ENCODE measurements at places on chromosomes 2 and 18.

- DNase-seq, result no peak
These were observed 121.2 kb downstream of the SATB2 start for GRCh38 chr2:199336546-199336945.

DNA sequence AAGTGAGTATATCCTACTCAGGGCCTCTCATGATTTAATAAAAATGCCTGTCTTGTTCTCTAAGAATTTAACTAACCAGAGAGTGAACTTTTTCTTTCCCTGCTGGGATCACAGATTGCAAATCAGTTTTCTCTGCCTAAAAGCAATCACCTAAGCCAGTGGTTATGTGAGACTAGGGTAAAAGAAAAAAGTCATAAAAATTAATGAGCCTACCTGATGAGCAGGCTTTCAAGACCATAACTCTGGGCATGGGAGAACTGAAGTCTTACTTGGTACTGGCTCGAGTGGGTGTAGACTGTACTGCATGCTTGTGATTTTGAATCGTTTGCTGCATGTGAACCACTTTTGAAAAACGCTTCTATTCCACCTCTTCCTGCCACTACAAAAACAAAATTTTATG lies 1677.0 kb upstream of the LRRTM1 start:
- no peak for DNase-seq

- no peak for DNase-seq
These were observed 5.6 kb downstream of the CEP192 start for GRCh38 chr18:12996661-12997292.

DNA sequence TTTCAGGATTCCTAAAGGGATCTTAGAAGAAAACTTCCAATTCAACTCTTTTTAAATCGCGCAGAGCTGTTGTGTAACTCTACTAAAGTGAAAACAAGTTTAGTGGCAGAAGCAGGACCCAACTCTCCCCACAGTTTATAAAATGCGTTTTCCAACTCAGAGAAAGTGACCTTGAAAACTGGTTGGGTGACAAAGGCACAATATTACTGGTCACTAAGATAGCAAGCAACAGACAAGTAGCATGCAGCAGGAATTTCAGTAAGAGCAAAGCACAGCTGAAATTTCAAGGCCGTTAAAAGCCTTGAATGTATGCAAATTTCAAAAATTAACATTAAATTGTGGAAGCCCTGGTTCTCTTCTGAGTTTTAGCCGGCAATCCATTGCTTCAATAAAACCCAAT lies 66.9 kb downstream of the STK39 start:
- no peak for DNase-seq

GRCh38 chr2:230124235-230124634 lies 55.5 kb upstream of the SLC16A14 start:
- no peak for DNase-seq

DNA sequence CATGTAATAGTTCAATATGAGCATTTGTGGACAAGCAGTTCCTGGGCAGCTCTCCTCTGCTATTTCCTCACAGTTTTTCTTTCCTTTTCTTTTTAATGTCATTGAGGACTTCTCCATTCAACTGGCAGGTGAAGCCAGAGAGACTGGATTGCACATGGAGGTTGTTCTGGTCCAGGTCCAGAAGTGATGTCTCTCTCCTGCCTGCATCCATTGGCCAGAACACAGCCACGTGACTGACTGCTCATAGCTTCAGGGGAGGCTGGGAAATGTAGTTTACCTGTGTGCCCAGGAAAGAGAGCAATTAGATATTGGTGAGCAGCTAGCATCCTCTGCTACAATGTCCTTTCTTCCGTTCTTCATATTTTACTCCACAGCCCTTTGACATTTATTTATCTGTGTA lies 20.2 kb upstream of the ADAM23 start:
- no peak for DNase-seq

GRCh38 chr2:60213865-60214625 lies 339.4 kb downstream of the BCL11A start:
- DNase-seq, result no peak
